ENCODE measurements at places on chromosomes 4 and X.

DNA sequence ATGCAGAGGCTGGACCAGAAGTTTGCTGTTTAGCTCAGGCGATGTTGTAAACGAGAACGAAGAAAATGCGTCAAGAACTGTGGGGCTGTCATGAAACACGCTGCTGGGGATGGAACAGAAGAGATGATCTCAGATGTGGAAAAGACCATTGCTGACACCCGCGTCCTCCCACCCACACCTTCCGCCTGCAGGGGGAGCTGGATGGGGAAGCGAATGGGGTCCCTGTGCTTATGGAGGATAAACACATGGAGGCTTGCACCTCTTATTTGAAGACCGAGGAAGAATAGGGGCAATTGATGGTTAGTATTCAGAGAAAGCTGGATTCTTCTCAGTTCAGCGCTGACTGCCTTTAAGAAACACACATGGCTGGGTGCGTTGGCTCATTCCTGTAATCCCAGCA is 63.9 kb downstream of the GPR143 start:
- no peak for DNase-seq

GRCh38 chr4:75715105-75715799 is 9.1 kb upstream of the USO1 start:
- DNase-seq = peak; percentile 34

DNA sequence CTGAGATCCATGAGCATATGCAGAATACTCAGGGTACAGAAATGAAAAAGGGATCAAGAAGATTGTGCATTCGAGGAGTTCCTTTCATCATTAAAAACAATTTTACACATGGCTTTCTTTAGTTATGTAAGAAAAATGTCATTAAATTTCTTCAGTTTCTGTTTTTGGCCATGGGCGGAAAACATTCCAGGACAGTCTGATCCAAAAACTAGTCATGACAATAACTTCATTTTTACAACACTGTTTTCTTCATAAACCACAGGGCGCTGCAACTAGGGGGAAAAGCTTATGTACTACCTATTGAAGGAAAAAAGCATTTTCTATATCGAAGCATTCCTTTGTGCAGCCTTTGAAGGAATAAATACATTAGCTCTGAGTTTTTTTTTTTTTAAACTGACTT is 28.2 kb downstream of the IL13RA1 start:
- no peak for DNase-seq

- DNase-seq = peak; percentile 12
These were observed 64.1 kb upstream of the SCOC start for GRCh38 chr4:140309124-140309870.

- DNase-seq = no peak
These were observed 155.0 kb upstream of the RPS6KA3 start for GRCh38 chrX:20421697-20422096.

- no peak for DNase-seq
These were observed 40.9 kb upstream of the IL15 start for GRCh38 chr4:141595531-141595930.

- DNase-seq = peak; percentile 66
These were observed 657 bp upstream of the ANKRD50 start for GRCh38 chr4:124713185-124713592.

DNA sequence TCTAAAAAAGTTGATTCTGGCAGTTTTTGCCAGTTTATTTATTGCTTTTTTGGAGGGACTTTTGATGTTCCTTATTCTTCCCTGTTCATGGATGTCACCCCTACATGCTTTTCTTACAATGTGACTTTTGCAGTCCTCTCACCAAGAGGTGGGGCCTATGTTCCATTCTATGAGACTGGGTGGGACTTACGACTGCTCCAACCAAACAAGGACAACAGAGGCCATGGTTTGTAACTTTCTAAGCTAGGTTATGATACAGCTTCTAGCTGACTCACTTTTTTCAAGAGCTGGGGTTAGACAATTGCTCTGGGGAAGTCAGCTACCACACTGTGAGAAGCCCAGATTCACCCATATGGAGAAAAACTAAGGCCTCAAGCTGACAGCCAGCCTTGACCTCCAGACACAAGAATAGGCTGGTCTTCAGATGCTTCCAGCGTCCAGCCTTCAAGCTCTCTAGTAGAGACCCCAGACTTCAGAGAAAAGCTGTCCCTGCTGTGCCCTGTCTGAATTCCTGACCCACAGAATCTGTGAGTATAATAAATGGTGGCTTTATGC is 39.5 kb downstream of the ENOPH1 start:
- DNase-seq = no peak

GRCh38 chr4:101600287-101600686 is 190.2 kb upstream of the BANK1 start:
- DNase-seq = no peak

DNA sequence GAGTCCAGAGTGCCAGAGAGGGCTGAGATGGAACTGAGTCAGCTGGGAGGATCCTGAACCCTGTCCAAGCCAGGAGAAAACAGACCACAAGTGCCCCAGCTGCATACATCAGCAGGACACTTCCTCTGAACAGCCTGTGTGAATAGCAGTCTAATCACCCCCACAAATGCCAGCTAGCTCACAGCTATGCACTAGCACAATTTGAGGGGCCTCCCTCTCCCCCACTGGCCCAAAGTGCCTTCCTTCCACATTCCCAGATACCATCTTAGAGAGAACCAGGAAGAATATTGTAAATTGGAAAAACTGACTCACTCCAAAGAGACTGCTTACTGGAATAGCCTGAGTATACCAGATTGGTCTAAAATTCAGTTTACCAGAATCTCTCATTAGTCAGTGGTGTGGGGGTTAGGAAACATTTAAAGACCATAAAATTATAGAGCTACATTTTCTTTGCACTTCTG is 292.6 kb upstream of the KLF3 start:
- no peak for DNase-seq

DNA sequence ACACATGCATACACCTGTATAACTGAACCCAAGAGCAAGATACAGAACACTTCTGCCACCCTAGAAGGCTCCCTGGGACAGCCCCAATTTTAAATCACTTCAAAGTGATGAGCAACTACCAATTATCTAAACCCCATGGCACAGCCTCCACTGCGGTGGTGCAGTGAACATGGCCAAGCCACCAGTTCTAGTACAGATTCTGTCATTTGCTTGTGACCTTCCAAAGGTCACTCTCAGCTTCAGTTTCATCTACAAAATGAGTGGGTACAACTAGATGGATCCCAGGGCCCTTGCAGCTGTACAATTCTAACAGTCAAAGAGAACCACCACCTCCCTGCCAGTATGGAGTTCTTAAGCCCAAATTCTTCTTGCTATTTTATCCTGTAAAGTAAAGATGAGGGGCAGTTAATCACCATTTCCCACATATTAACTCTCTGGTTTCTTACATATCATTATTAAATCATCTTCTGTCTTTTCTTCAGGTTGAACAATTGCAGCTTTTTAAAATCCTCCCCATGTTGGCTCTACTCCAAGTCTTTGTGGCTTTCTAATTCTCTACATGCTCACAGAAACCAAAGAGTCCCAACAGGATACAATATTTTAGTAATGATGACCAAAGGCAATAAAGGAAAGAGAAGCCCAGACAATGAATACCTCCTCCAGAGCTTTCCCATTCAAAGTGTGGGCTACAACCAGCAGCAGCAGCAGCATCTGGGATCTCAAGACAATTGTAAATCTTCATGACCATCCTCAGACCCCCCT is 39.0 kb upstream of the GPM6B start:
- DNase-seq = peak; percentile 27

DNA sequence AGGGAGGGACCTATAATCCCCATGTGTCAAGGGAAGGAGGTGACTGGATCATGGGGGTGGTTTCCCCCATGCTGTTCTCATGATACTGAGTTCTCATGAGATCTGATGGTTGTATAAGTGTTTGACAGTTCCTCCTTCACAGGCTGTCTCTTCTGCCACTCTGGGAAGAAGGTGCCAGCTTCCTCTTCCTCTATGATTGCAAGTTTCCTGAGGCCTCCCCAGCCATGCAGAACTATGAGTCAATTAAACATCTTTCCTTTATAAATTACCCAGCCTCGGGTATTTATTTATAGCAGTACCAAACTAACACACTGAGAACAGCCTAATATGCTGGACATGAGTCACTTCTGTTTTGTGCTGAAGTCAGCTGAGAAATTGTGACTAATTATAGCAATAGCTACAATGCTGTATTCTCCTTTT is 656.9 kb upstream of the CPEB2 start:
- peak; percentile 21 for DNase-seq

DNA sequence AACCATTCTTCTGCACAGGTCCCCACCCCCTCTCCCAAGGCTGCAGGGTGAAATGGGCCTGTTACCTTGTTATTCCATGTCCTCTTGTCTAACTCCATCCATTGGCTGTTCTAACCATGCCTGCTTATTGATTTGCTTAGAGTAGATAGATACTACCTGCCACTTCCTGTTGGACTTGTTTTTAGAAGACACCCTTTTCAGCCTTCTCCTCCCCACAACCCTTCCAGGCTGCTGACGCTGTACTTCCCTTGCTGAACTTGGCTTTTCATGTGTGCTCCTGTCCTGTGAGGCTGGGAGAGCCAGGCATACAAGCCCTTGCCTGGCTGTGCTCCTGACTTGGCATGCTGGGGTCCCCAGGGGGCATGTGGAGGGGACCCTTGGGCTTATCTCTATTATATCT is 81.9 kb downstream of the AASDH start:
- DNase-seq = no peak

DNA sequence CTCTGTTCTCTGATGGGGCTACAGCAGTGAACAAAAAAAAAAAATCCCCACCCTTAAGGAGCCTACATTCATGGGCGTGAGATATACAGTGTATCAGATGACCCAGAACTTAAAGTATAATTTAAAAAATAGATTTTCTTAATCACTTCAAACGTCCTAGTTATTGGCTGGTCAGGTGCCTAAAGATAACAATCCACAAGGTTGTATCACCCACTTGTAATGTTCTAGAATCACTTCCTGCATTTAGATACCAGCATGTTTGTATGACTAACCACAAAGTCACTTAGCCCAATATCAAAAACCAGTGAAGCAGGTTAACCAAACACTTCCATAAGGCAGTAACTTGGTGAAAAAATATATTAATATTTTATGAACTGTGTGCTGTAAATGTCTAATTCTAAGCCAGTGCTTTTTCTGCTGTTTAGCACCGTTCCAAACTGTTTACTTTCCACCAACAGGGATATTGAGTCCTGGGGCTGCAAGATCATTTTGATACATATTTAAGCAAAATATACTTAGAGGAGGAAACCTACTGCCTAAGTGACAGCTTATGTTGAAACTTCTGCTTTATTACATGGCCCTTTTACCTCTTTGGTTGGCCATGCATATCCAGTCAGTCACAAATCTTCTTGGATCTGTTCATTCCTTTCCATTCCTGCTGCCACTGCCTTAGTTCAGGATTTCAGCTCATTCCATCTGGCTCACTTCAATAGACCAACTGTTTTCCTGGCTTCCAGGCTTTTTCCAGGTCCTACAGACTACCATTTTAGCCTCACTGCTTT is 43.3 kb downstream of the CD40LG start:
- peak; percentile 51 for DNase-seq

GRCh38 chr4:124839786-124840390 is 127.4 kb upstream of the ANKRD50 start:
- no peak for DNase-seq

- DNase-seq = no peak
These were observed 54.1 kb upstream of the TMEM33 start for GRCh38 chr4:41880840-41881831.

DNA sequence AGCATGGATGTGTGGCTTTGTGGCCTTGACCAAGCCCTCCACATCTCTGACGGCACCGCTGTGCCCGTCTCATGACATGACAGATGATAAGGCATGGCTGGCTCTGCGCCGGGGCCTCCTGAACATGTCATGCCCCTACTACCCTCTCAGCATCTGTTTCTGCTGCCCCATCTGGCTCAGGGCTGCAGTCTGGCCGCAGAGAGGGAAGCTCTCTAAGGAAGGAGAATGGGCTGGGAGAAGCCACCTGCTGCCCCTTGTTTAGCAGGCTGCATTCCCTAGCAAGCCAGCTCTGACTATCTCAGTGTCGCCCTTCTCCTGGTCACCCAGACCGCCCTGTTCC is 7.2 kb downstream of the ZNF185 start:
- no peak for DNase-seq

- no peak for DNase-seq
These were observed 211.4 kb downstream of the MID1IP1 start for GRCh38 chrX:39012621-39013111.

GRCh38 chr4:181261279-181261678 is 981.9 kb upstream of the TENM3 start:
- no peak for DNase-seq

DNA sequence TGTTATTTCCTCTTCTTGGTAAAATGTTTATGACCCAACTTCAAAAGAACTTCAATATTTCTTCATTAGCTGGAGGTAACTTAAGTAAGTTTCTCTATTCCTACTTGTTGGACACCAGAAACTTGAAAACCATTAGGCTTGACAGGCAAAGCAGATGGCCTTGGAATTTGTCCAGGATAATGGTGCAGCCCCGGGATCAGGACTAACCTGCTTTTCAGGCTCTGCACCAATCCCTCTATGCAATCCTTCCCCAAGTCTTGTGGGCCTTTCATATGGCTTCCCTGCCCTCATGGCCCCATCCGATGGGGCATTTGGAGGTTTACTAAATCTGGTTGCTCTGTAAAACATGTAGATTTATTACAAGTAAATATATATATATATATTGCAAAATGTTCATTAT is 68.5 kb downstream of the SPINK2 start:
- no peak for DNase-seq

GRCh38 chr4:8726344-8726851 is 133.8 kb downstream of the CPZ start:
- DNase-seq = no peak

DNA sequence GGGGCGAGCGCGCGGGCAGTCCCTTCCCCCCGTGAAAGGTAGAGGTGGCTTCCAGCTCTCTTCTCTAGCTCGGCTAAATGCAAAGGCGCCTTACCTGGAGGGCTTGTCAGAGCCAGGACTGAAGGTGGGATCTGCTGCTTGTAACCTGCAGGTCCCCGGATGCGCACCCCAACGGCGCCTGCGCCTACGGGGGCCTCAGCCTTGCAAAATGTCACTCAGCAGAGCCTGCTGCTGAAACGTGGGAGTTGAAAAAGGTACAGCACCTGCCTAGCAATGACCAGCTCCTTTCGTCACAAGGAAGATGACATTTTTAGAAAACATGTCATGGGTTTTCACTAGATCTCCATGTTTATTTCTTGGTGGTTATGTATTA is 583 bp downstream of the ABHD18 start:
- DNase-seq = peak; percentile 74

DNA sequence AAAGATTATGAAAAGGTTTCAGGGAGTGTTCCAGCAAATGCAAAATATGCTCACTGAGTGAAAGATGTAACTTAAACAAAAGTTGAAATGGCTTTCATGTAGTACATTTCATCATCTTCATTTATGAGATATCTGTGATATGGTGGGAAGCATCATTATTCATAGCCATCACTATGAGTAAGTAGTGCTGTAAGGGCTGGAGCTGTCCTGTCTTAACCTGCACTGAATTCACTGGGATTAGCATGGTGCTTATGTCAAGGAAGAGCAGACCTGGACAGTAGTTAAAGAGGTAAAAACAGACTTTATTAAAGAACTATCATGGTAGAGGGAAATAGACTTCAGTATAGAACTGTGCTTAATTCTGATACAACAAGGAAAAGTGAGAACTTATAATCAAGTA is 1347.3 kb downstream of the RPA4 start:
- DNase-seq = no peak
